AG10803 (cell line): ENCODE measurements at places on chromosomes 11 and 22.

- peak; percentile 11 for DNase-seq
These were observed 90.8 kb upstream of the SHANK2 start for GRCh38 chr11:71342951-71343827.

GRCh38 chr22:44887941-44888366, 121.9 kb downstream of the PHF21B start:
- no peak for DNase-seq

DNA sequence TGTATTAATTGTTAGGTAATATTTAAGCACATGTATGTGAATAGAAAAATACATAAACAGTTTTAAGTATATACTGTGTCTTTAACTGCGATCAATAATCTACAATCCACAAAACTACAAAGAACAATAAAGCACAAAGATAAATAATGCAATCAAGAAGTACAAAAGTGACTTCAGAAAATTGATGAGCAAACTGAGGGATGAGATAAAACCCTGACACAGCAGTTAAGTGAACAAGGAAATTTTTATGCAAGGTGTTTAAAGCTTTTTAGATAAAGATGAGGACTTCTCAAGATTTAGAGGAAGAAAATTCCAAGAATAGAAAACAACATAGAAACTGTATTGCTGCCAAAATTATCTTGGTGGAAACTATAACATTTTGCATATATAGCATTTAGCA, 58.4 kb upstream of the ANGPTL5 start:
- no peak for DNase-seq

GRCh38 chr22:29473001-29473400, 7.0 kb upstream of the NEFH start:
- DNase-seq: no peak

- DNase-seq: no peak
These were observed 494.0 kb downstream of the MIAT start for GRCh38 chr22:27151407-27151806.

- peak; percentile 28 for DNase-seq
These were observed 44.2 kb upstream of the TTLL12 start for GRCh38 chr22:43230971-43231723.

DNA sequence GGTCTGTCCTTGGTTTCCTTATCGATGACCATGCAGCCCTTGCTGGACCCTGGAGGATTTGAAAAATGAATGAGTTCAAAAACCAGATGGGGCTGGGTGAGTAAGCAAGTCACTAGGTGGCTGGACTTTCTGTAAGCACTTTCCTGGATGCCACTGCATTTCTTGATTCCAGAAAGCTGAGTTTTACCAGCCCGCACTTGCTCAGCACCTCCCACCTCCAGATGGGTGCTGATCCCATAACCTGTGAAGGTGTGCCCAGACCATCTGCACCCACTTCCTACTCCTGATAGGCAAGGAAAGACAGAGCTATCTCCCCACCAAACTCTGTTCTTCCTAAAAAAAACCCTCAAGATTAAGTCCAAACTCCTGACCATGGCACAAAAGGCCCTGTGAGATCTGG, 21.1 kb downstream of the ASCC2 start:
- DNase-seq: no peak

DNA sequence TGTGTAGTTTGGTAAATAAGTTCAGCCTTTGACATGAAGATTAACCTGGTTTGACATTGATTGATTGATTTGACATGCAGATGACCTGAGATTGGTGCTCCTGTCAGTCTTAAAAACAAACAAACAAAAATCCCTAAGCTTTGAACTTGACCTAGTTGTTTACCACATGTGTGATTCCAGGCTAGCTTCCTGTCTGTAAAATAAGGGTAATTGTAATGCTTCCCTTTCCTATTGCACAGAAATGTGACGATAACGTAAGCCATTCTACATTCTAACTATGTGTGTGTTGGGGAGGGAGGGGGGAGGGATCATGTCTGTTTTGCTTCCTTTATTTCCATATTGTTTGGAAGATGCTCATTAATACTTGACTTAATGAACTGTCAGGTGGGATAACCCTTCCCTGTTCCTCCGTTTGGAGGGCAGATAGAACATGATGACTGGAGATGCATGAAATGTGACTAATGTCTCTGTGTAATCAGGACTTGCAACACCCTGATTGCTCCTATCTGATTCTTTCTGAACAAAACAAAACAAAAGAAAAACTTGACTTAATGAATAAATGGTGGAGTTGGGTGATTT, 106.1 kb upstream of the CLMP start:
- DNase-seq: no peak

- DNase-seq: no peak
These were observed 11.7 kb upstream of the CREB3L1 start for GRCh38 chr11:46265764-46266163.

- DNase-seq: no peak
These were observed at the start of gene TSKU for GRCh38 chr11:76783294-76783895. TSS of gene TSKU (plus strand) at chr11:76783356. CDS start at chr11:76795617, 12,261 bp downstream.

DNA sequence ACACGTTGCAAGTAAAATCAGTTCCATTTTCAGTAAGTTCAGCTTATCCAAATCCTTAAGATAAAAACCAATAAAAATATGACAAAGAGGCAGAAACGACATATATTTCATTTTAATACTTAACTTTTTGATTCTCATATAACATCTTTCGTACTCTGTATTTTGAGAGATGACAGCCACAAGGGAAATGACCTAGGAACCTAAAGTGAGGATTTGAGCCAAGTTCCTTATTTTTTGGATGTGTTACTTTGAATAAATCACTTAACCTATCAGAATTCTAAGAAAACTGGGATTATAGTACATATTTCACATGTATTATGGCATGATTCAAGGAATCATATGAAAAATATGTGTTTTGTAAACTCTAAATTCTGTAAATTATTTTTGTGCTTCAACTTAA, 143.6 kb upstream of the TRPC6 start:
- DNase-seq: no peak

GRCh38 chr11:112050721-112051120, 23.1 kb downstream of the PIH1D2 start:
- DNase-seq: no peak

DNA sequence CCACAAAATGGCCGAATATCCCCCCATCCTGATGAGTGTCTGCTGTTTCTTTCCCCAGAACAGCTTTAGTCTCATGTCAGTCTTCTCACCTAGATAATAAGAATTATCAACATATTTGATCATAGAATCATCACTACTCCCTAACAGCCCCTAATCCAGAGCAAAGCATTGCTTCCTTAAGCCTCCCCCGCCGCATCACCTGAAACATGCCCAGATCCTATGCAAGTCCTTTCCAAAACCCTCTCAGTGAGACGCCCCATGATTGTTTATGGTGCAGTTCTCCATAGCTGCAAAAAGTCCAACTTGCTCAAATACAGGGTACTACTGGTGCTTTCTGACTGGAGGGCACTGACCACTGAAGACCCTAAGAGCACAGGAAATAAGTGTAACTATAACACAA, 20.1 kb downstream of the KCNJ1 start:
- no peak for DNase-seq

- DNase-seq: no peak
These were observed 1.9 kb downstream of the TPP1 start for GRCh38 chr11:6617315-6617781.

DNA sequence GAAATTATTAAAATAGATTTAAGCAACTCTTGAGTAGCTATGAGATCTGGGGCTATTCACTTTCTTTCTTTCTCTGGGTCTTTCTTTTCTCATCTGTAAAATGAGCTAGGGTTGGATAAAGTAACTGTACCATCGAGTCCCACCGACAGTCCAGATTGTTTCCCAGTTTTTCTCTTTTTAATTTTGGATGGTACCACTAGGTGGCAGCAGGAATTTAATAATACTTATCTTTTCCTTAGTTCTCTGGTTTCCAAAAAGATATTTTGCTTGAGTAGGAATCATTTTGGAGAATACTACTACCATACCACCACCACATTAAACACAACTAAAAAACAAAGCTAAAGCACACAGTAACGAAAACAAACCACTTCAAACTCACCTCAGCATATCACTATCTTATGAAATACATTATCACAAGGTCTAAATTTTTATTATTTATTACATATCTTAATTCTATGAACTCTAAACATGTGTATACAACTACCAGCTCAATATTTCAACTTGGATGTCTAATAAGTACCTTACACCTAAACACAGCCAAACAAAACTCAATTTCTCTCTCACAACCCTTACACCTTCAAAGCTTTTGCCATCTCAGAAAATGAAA, 584.0 kb downstream of the KCNA4 start:
- DNase-seq: peak; percentile 19

- no peak for DNase-seq
These were observed 17.6 kb upstream of the PCF11 start for GRCh38 chr11:83139310-83139709.

GRCh38 chr11:400241-400689, 6.3 kb downstream of the PKP3 start:
- DNase-seq: no peak

DNA sequence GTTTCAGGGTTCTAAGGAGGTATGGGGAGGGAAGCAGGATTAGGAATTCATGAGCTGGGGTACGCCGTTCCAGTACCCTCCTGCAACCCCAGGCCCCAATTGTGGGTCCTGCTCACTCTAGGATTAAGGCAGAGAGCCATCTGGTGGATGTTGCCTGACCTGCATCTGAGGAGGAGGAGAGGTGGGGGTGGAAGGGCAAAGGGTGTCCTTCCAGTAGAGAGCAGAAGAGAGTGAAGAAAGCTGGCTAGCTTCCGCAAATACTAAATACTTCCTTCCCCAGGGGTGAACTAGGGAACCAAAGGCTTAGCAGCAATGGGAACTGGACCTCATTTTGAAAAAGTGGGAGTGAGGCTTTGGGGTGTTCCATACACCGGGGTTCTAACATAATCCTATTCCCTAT, 10.6 kb downstream of the LRRC51 start:
- DNase-seq: peak; percentile 66

- no peak for DNase-seq
These were observed 203.6 kb upstream of the CHORDC1 start for GRCh38 chr11:90426442-90426841.

GRCh38 chr22:30615543-30615954, 8.6 kb downstream of the TCN2 start:
- no peak for DNase-seq

DNA sequence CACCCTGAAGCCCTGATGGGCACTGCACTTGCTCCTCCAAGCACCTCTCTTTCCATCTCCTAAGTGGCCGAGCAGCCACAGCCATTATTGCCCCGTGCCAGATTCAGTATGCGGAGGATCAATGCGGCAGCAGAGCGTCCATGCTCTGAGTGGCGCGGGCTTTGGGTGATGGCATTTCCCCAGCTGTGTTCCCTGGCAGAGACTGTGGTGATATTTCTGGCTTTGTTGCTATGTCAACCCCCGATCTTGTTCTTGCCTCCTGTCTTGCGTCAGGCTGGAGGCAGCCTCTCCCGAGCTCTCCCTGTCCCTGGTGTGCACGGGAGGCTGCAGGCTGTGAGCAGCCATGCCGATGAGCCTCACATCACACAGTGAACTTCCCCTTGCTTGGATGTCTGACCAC, 1018.6 kb downstream of the TBC1D22A start:
- no peak for DNase-seq

GRCh38 chr11:41578421-41579051, 119.1 kb upstream of the LRRC4C start:
- DNase-seq: no peak

DNA sequence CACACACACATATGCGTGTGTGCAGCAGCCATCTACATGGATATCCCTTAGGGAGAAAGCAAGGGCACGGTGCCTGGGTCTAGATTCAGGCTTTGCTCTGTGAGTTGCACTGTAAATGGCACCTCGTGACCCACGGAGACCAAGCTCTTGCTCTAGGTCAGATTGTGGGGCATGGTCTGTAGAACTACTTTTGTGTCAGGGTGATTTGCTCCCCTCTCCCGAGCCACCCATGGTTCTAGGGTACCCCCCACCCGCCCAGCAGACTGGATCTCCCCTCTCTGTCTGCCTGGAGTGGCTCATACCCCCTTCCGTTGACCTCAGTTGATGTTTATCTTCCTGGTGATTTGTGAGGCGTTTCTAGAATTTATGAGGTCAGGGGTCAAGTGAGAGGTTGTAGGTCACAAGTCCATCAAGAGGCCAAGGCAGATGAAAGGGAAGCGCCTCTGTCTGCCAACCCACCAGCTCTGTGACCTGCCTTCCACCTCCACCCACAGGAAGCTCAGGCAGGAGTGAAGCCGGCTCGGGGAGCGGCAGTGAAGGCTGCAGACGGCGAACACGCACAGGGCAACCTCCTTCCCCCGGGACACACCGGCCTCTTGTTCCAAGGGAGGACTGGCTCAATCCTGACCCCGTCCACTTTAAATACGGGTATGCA, 76.2 kb upstream of the TTLL12 start:
- DNase-seq: no peak

GRCh38 chr11:33723238-33723881, 12.9 kb downstream of the CD59 start:
- peak; percentile 99 for DNase-seq

GRCh38 chr22:48018346-48018745, 1255.9 kb downstream of the TBC1D22A start:
- no peak for DNase-seq

- DNase-seq: peak; percentile 16
These were observed 10.4 kb downstream of the ADORA2A start for GRCh38 chr22:24437741-24438328.

DNA sequence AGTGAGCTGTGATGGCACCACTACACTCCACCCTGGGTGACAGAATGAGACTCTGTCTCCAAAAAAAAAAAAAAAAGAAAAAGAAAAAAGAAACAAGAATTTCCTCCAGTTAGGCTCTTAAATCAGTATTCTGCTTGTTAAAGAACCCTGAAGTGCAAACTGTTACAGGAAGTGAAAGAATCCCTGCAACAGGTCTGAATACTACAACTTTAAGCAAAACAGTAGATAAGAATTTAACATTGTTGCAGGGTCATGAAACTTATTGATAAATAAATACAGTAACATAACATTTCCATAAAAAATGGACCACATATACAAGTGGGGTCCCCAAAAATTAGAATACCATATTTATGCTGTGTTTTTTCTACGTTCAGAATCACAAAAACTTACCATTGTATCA, 35.8 kb downstream of the FCHSD2 start:
- DNase-seq: no peak

DNA sequence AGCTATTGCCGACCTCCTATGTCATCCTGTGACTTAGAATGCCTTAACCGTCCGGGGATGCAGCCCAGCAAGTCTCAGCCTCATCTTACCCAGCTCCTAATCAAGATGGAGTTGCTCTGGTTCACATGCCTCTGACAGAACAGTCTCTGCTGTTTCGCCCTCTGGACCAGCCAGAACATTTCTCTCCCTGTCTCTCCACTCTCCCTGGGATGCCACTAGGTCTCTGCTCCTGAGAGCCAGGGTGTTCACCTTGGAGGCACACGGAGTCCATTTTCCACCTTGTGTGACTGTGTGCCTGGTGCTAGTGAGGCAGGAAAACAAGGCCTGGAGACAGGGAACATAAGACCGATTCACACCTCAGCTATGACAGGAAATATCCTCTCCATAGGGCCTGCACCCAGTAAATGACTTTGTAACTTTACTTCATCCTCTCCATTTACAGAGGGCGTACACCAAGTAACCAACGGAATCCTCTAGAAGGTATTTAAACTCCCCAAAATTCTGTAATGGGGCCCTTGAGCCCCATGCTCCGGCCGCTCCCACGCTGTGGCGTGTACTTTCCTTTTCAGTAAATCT, 16.8 kb upstream of the B4GALNT4 start:
- DNase-seq: no peak
